ENCODE measurements at places on chromosomes 5 and 9. TPM values are rescaled to one million over a fixed set of nuclear protein-coding genes. Genes with fewer than 3 reads are reported as not detected.

LIFR gene
- total RNA-seq: 9.5 TPM

F12 gene
- 7.0 TPM for total RNA-seq

DNA sequence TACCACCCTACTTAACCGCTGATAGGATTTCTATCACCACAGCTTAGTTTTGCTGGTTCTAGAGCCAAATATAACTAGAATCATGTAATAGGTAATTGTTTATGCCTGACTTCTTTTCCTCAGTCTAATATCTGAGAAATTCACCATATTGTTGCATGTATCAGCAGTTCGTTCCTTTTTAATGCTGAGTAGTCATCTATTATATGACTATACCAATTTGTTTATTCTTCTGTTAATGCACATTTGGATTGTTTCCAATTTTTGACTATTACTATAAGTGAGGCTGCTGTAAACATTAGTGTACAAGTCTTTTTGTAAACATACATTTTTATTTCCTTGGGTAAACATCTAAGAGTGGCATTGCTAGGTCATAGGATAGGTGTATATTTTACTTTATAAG, 25.9 kb downstream of the CSNK1G3 start:
- DNase-seq: no peak

- DNase-seq: no peak
These were observed 129.1 kb upstream of the LPAR1 start for GRCh38 chr9:111167341-111167740.

JAKMIP2 gene
- total RNA-seq: 2.0 TPM
